Activated CD8-positive, alpha-beta memory T cell treated with anti-CD3 and anti-CD28 coated beads for 24 hours (primary cell): ENCODE measurements at places on chromosomes 7 and 10.
A peak's percentile ranks its signal among the peaks of the same experiment; 100 is the strongest.

- no peak for DNase-seq
Observed at GRCh38 chr7:120404042-120404441, 131.1 kb downstream of the KCND2 start.

- no peak for DNase-seq
Observed at GRCh38 chr7:71311576-71311975, 179.6 kb downstream of the GALNT17 start.

- DNase-seq: no peak
Observed at GRCh38 chr7:27115221-27116026, 12.9 kb upstream of the HOXA2 start.

GRCh38 chr7:50661345-50662040 is 96.3 kb upstream of the DDC start:
- DNase-seq: peak; percentile 69

DNA sequence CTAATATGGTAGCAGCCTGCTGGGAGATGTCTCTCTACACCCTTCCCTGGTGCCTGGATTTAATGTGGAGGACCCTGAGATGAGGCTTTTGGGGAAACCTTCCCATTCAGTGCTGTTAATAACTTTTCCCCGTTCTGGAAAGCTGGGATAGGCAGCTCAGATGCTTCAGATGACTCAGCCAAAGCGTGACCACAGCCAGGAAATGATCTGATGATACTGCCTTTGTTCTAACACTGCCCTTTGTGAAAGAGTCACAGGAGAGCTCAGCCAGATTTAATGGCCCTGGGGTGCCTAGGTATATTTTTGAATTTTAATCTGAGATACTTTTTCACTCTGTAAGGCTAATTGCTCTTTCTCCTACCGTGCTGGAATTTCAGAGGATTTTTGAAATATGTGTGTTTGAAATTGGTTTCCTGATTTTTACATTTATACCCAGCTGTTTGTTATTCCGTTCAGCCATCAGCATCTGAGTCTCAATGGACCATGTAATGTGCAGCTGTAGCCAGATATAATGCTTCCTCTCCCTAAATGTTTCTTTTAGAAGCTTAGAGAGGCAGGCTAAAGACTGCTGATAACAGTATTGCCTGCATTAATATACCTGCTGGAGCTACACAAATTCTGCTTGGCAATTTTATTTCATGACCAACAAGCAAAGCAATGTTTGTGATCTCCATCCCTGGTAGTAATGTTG is 17.8 kb downstream of the CELF2 start:
- no peak for DNase-seq
